ENCODE measurements at places on chromosomes 6 and 20. TPM values are rescaled to one million over a fixed set of nuclear protein-coding genes. Genes with fewer than 3 reads are reported as not detected.

Gene CRIP3
- total RNA-seq, result not detected

Gene ARFGEF3
- total RNA-seq, result 0.04 TPM

- DNase-seq, result peak; percentile 4
Observed at GRCh38 chr6:125639466-125640020, 109.9 kb upstream of the HEY2 start.

DNA sequence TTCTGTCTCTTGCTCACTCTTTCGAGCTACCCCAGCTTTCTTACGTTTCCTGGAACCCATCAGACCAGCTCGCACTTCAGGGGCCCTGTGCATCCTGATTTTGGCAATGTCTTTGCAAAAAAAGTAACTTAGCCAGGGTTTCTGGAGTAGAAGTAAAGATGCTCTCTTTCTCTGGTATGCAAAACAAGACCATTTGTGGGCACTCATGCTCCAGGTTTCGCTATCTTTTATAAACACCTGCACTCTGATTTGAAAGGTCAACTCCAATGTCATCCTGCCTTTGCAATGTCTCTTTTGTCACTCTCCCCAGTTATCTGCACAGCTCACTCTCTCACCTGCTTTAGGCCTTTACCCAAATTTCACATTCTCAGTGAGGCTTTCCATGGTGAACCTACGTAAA is 869.1 kb downstream of the QKI start:
- DNase-seq, result no peak

Gene TMEM74B
- total RNA-seq, result 0.18 TPM

GRCh38 chr20:10735195-10735949 is 61.6 kb upstream of the JAG1 start:
- no peak for DNase-seq

GRCh38 chr20:46803123-46804020 is 91.3 kb upstream of the EYA2 start:
- DNase-seq, result no peak

DNA sequence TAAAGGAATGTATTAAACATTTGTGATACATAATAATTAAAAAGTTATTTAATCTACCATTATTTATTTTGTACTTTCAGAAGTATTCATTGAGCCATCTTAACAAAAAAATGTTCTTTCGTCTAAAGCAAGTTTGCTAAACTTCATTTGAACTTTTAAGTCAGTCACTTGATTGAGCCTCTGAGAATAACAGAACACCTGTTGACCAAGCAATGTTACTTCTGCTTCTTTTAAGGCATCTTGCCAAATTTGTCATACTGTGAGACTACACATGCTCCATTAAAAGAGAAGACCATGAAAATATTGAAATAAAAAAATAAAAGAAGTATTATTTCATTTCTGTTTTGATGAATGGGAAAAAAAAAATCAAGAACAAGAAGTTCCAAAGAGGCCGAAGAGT is 141.8 kb upstream of the BMP5 start:
- no peak for DNase-seq

GRCh38 chr20:7967199-7967844 is 27.1 kb upstream of the HAO1 start:
- peak; percentile 33 for DNase-seq

- DNase-seq, result no peak
Observed at GRCh38 chr20:63028461-63028921, 21.7 kb upstream of the BHLHE23 start.

DNA sequence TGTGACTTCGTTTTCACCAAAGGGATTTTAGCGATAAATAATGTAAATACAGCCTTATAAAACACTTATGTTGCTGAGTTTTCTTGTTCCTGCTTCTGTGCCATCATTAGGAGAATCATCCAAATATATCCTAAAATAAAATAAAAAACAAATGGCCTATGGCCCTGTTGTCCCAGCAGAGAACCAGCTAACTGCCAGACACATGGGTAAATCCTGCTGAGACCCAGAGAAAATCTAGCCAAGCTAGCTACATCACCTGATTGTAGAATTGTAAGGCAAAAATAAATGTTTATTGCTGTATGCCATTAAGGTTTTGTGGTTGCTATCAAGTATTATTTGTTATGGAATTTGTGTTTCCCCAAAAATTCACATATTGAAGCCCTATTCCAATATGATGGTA is 631.2 kb upstream of the SYNCRIP start:
- no peak for DNase-seq

Gene ECT2L
- not detected for total RNA-seq

- no peak for DNase-seq
Observed at GRCh38 chr20:54717983-54718382, 242.6 kb downstream of the DOK5 start.

- DNase-seq, result no peak
Observed at GRCh38 chr6:152499931-152500330, 137.2 kb downstream of the SYNE1 start.

DNA sequence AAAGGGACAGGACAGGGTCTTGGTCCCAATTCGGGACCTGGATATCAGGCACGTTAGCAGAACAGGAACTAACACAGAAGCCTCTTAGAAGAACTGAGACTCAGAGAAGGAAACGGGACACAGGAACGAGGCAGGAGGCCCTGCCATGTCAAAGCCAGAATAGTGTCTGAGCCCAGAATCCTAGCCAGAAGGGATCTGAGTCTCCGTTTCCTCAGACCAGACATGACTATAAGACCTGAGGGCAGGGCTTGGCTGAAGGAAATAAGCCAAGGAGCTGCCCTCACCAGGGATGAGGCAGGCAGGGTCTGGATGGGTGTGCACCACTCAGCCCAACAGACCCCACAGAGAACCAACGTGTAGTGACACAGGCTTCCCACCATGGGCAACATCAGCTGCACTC is 40.3 kb downstream of the TRERF1 start:
- no peak for DNase-seq

Gene BCAS1
- total RNA-seq, result not detected

DNA sequence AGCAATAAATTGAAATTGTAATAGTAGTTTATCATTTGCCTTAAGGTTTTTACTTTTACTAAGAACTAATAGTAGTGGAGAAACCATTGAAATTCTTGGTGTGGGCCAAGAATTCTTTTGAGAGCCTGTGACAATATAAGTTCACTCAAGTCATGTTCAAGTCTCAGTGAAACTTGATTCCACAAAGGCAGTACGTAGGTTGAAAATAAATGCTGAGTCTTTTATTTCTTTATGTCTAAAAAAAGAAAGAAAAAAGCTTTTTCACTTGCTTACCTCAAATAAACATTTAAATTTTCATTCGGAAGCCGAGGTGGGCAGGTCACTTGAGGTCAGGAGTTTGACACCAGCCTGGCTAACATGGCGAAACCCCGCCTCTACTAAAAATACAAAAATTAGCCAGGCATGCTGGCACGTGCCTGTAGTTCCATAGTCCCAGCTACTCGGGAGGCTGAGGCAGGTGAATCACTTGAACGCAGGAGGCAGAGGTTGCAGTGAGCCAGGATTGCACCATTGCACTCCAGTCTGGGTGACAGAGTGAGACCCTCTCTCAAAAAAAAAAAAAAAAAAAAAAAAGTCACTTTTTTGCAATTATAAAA is 57.8 kb upstream of the NELFCD start:
- no peak for DNase-seq

Gene C20orf202
- total RNA-seq, result not detected

Gene POLR3F
- 13.1 TPM for total RNA-seq

GRCh38 chr20:54995011-54995410 is 519.6 kb downstream of the DOK5 start:
- no peak for DNase-seq

GRCh38 chr20:15843777-15844176 is 729.5 kb downstream of the KIF16B start:
- DNase-seq, result no peak

- no peak for DNase-seq
Observed at GRCh38 chr6:29959467-29959866, 17.1 kb downstream of the HLA-A start.

DNA sequence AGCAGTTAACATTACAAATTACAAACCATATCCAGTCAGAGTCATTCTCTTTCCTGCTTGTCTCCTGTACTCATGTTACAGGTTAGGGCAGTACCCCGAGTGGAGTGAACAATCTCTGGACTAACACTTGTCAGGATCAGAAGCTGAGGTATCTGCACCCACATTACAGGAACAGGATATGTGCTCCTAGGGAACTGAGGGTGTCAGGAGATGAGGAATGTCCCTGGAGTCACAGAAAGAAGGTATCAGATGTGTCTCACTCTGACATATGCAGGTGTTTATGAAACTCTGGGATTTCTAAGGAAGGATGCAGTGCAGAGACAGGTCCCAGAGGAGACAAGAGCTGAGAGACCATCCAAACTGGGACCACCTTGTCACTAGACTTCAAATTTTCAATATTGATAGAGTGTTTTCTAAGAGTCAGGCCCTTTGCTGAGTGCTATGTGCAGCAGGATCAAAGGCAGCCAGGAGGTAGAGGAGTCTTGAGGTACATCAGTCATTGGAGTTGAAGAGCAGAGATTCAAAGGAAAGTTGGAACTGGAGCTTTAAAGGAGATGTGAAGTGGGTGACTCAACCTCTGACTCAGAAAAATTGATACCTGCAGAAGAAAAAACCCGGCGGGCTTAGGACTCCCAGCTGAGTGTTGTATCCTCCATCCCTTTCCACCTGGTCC is 12.6 kb downstream of the HLA-DPB1 start:
- DNase-seq, result peak; percentile 33

- peak; percentile 82 for DNase-seq
Observed at GRCh38 chr6:159973951-159974350, 5.1 kb downstream of the IGF2R start.

Gene IRF4
- not detected for total RNA-seq

Gene NMBR
- total RNA-seq, result not detected

DNA sequence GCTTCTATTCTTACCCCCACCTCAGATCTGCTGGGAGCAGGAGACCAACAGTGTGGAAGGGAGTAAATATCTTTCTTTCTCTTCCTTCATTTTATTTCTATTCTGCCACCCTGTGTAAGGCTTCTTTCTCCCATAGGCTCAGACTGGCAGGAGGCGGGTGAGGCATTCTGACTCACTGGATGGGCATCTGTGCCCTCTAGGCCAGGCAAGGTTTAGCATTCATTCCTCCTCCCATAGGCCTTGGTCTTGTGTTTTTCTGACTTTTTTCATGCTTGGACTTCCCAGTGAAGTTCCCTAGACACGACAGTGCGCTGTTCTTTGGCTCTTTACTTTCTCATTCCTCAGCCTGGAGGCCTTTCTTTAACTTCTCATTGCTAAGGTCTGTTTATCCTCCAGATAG is 235.2 kb downstream of the SYNE1 start:
- peak; percentile 66 for DNase-seq

DNA sequence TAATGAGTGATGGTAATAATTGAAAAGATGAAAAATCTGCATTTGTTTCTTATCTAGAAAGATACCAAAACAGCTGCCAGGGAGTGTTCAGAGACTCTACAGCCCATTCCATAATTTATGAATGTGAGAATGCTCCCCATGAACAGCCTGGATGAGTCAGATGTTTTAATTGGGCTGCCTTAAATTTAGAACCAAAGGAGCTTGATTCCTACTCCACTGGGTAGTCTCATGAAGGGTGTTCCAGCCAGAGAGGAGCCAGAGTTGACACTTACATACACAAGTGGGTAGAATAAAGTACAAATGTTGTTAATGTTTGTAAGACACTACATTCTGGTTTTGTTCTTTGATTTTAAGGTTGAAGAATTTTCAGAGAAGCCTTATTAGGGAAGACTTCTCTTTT is 158.7 kb upstream of the PRND start:
- DNase-seq, result no peak

- DNase-seq, result no peak
Observed at GRCh38 chr6:63635215-63635587, 401 bp upstream of the PHF3 start.

Data from foreskin keratinocyte (primary cell).